ENCODE measurements at places on chromosomes 3 and 15.

DNA sequence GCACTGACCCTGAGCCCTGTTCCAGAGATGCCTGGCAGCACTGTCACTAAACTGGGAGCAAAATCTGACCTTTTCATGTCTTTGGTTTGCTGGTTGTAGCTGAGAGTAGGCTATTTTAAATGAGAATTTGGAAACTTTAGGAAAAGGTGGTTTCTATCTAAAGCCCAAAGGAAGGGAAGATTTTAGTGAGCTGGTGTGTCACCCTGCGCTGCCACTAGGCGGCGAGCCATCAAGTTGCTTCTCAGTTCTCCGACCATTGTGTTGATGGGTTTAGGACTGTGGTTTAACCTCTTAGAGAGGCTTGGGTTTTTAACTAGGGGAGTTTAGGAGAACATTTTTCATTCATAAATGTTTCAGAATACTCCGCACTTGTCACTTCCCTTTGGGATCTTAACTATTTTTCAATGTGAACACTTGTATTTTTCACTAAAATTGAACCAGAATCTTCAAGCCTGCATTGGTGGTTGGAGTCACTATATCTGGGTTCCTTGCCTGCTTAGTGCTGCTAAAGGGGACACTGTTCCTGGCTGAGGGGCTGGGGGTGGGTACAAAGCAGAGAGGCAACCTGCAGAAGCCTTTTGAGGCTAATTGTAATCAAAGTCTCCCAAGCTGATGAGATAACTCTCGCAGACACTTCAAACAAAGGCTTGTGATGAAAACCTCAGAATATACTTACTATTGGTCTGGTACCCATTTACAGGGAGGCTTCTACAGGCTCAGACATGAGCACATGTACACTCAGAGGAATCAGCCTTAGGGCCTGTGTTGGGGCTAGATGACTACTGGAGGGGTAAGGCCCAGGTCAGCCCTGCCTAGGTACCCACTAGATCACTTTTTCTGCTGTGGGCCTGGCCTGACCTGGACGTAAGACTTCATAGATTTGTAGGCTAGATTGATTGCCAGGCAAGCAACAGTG lies 16.8 kb downstream of the EXOSC7 start:
- peak; percentile 28 for DNase-seq

GRCh38 chr3:119751423-119751822 lies 30.5 kb upstream of the NR1I2 start:
- DNase-seq = no peak

GRCh38 chr15:77541421-77542181 lies 91.1 kb downstream of the LINGO1 start:
- DNase-seq = no peak

GRCh38 chr15:89170364-89170763 lies 51.0 kb downstream of the RLBP1 start:
- DNase-seq = no peak

- DNase-seq = no peak
Observed at GRCh38 chr15:42679285-42680141, 57.4 kb downstream of the CDAN1 start.

- DNase-seq = no peak
Observed at GRCh38 chr3:43785551-43785950, 94.8 kb downstream of the ABHD5 start.

Data from CD4-positive, alpha-beta T cell treated with Interleukin-21 for 1 hour (primary cell).